ENCODE measurements at places on chromosomes 6 and 20.

DNA sequence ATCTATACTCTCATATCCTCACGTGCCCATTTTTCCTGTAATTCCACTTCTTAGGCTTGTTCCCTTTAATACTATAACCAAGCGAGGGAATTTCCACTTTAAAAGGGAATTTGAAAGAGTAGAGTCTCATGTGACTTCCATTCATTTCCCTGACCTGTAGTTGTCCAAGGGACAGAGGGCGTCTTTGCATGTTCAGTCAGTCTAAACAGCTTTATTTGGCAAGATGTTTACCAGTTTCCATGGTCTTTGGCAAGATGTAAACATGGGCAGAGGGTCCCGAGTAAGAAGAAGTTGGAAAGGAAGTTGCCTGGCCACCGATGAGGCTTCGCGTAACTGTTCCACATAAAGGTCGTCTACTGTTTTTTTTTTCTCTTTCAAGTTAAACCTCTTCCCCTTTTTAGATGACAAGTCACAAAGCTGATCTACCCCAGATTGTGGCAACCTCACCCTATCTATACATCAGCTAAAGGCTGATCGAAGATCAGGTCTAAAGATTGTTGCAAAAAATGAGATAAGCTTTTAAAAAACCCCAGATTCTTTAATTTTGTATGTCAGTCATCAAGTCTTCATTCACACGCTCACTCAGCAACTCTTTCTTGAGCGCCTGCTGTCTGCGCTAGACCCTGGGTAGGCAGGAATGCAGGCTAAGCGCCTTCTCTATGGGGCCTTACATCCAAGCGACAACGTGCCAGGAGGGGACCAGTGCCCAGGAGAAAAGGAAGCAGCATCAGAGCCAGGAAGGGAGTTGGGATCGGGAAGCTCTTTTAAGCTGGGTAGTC, 31.7 kb upstream of the CCR6 start:
- DNase-seq, result no peak

DNA sequence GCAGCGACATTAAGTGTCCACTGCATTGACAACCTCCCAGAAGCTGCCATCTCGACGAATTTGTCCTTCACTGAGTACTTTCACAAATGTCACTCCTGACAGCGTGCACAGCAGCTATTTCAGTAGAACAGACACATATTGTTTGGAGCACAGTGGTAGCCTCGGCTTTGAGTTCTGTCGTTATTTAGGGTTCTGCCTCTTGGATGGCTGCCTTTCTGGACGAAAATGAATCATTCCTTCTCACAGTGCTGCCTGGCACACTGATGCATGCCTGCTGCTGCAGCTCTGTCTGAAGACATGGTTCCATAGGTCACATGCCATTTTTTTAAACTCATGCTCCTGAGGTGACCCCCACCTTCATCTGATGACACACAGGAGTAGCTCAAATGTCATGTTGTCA, 477.0 kb downstream of the C6orf118 start:
- no peak for DNase-seq

- no peak for DNase-seq
Measured at GRCh38 chr6:7615611-7616383, 25.8 kb downstream of the SNRNP48 start.

GRCh38 chr6:30557683-30557981, 537 bp downstream of the PRR3 start:
- no peak for DNase-seq

GRCh38 chr6:13813621-13814175, 659 bp downstream of the MCUR1 start:
- DNase-seq, result peak; percentile 31

DNA sequence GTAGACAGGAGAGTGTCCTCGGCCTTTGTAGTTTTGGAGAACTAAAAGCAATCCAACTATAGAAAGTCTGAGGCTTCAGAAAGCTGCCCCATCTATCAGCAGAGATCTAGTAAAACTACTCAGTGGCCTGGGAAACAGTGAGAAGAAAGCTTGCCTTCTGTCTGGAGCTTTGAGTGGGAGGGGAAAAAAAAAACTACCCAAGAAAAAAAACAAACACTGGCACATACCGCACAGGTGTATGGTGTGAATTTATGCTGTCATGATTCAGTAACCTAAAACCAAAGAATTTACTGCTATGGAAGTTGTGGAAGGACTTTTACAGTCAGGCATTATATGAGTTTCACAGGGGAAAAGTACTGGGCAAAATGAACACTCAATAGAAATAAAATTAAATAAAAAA, 280.5 kb downstream of the ADGRB3 start:
- no peak for DNase-seq

DNA sequence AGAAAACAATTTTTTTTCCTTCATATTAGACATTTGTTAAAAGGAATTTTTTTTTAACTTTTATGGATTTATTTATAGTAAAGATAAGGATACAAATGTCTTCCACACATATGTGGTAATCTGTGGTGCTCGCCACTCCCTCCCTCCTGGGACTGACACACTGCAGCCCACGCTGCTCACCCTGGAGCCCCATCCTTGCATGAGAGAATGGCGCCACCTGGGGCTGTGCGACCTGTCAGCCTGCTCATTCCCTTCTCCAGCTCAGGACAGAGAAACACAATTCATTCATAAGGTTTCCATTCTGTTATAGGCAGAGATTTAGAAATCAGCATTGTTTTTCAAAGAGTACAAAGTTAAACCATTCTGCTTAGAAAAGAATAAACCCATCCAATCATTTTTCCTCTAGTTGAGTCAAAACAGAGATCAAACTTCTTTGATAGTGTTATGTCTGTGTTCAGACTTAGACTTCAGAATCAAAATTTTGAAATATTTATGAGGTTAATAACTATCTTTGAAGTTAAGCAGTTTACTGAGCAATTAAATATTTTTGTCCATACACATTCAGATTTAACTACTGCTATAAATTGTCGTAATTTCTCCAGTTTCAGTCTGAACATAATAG, 42.8 kb upstream of the DYNLRB1 start:
- peak; percentile 29 for DNase-seq

DNA sequence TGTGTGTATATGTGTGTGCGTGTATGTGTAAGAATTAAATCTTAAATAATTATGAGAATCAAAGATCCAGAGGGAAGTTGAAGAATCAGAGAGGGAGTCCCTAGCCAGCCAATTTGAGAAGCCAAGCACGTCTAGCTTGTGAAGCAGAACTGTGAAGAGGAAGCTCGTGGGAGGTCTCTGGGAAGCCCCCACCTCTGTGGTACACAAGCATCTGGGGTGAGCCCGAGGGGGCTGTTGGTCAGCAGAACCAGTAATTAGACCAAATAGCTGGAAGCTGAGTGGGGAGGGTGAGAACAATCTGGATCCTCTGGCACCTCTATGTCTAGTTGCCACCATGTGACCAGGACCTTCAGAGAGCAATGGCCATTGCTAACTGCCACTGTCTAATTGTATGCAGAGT, 310.0 kb upstream of the PRND start:
- DNase-seq, result no peak

- DNase-seq, result no peak
Measured at GRCh38 chr6:96898241-96898851, 655 bp upstream of the NDUFAF4 start.

DNA sequence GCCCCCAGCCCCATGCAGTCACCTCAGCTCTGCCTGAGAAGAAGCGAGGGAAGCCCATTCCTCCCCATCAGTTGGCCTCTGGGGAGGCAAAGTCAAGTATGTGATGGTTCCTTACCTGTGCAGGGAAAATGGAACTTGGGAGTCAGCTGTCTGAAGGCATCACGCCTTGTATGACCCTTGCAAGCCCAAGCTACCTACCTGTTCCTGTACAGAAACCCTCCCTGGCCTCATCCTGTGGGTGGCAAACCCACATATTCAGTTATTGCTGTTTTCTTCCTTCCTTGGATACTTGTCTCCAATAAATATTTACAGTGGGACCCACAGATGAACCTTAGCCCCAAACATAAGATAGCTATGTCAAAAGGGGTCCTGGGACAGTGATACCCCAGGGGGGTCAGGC, 92.2 kb upstream of the MLN start:
- DNase-seq, result no peak

DNA sequence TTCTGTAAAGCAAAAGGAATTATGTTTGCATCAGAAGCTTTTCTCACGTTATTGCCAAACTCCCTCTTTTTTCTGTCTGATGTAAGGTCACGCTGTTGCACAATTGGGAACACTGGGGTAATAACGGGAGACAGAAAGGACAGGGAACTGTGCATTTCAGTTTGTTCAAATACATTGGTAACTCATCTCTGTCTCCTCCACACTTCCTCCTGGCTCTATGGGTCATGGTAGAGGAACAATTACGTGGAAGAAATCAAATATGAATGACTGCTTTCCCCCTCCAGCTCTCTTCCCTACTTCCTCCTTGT, 132.2 kb upstream of the TNFAIP3 start:
- DNase-seq, result no peak

DNA sequence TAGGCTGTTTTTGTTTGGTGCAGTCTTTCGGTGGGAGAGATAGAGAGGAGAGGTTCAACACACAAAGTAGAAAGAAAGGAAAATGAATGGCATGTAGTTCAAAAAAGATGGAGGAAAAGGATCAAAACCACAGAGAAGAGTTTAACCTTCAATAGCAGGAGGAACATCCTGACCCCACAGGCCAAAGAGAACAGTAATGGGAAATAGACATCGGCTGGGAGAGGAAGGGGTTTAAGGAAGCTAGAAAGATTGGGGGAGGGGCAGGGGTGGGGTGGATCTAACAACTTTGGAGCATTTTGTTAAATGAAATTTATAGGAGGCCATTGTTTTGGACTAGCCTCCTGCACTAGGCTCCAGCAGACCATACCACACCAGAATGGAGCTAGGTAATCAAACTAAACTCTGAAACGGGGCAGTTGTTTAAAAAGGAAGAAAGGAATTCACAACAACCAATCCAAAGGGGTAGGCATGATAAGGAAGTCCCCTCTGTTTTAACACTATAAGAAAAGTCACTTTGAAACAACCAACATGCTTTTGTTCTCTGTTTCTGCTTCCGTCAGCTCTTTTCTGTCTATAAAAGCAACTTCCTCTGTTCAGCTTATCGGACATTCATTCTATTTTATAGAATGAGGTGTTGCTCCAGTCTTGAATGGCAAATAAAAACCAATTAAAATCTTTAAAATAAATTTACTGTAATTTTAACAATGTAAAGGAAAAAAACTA, 82.6 kb downstream of the EPB41L2 start:
- no peak for DNase-seq

GRCh38 chr6:63347599-63347998, 27.8 kb upstream of the LGSN start:
- DNase-seq, result no peak

- DNase-seq, result no peak
Measured at GRCh38 chr6:133218852-133219251, 22.3 kb upstream of the EYA4 start.

- DNase-seq, result no peak
Measured at GRCh38 chr6:129871221-129871620, 10.1 kb upstream of the TMEM244 start.

DNA sequence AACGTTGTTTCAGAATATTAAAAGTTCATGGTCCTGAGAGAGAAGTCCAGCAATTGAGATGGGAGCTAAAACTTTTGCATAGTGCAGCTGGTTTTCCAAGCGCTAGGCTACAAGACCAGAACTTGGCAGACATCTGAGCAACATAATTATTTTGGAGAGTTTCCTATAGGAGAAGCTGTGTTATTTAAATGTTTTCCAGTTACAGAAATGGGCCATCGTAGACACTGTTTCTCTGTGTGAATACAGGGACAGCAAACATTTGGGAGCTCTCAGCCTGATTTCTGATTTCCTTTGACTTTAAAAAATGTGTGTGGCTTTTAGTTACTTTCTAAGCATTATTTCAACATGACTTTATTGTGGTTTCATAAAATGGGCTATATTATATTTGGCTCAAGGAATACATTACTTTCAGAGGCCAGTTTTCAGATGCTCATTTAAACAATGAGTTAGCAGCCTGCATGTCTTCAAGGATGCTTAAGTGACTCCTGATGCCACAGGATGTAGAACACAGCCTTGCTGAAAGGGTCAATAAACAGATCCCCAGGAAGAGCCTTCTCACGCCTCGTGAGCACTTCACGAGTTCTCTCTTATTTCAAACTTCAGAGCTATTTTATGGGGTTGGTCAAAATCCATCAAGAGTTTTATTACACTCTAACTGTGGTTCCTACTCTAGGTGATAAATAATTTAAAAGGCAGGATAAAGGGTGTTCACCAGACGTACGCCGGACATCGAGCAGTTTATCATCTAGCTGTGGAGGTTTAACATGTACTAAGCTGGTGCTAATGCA, 193.8 kb downstream of the SMOC2 start:
- no peak for DNase-seq

DNA sequence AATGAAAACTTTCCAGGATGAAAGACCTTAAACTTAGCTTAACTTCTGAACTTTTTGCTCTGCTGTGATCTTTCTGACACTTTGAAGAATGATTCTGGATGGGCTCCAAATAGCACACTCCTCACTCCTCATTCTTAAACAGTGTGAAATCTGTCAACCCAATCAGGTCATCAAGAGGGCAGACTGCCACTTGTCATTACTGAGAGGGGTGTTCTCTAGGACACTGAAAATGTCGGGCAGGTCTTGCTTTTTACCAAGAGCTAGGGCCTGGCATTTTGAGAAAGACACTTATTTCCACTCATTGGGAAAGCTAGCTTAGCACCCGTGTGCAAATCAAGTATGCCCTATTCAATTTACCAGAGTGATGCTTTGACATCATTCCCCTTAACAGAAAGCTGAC, 122.2 kb downstream of the MTFR2 start:
- no peak for DNase-seq

DNA sequence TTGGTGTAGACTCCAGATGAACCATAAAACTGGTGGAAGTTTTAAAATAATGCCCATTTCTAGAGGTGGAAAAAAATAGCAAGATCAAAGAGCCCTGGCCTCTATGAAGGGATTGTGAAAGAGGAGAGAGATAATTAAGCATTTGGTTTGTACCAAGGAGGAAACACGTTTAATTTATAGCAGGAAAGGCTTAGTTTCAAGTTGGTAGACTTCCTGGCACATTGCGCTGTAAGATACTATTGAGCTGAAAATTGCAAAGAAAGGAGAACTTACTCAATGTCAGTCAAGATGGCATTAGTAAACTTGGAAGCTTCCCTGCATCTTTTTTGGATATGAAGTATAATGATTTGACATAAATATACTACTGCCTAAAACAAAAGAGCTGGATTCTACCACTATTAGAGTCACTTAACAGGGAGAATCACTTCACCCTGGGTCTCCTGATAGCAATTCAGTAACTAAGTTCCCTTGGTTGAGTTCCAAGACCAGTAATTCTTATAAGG, 24.4 kb downstream of the MARCKS start:
- no peak for DNase-seq

DNA sequence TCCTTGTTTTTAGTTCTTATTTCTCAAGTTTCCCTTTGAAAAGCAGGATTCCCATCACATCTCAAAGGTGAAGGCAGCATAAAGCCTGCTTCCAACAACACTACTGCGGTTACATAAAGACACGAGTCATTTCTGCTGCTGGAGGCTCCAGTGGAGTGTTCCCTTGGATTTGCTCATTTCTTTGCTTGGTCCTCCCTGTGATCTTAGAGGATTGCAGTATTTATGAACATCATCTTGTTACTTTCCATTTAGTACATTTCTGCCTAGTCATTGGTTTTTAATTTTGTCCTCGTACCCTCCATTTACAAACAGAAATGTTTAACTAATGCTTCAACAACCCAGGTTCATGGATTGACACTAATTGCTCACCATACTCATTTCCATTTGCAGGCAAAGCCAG, 298.8 kb downstream of the ZNF217 start:
- no peak for DNase-seq

GRCh38 chr6:104256646-104257045, 603.1 kb downstream of the HACE1 start:
- no peak for DNase-seq

All from stimulated activated CD4-positive, alpha-beta T cell treated with anti-CD3 and anti-CD28 coated beads, Interleukin-4, amount 100 ng/mL, for 1 hour (primary cell).